Cortex of kidney (tissue), 1 donor: ENCODE measurements at places on chromosomes 5 and 9.

DNA sequence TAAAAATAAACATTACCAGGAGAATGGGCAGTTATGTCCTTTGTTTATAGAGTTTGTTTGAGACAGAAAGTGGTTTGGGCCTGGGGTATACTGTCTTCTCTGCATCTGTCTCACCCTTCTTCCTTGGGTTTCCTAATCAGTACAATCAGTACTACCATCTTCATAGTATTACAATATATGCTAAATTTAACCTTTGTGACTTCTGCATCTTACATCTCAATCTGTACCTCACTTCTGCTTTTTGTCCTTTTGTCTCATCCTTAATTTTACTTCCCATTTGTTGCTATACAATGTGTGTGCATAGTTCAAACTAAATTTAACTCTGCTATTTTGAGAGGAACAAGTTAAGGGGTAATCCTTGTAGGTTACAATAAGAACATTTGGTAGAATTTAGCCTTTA, 19.6 kb downstream of the FBXO38 start:
- no peak for DNase-seq

DNA sequence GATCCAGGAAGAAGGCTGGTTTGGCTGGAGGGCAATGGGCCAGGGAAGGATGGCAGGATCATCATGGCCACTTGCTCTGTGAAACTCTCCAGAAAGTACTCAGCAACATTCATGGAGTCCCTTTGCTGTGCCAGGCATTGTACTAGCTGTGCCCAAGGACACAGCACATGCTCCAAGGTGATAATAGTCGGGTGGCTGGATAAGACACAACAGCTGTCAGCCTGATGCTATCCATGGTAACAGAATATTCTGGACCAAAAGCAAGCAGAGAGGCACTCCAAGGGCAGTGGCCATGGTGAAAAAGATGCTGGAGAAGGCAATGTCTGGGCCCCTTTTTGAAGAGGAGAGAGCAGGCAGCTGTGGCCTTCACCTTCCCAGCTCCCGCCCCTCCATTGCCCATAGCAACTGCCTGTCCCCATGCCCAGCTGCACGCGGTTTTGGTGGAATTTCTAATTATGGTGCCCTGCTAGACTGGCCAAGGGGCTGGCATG, 113.8 kb upstream of the CPEB4 start:
- no peak for DNase-seq

DNA sequence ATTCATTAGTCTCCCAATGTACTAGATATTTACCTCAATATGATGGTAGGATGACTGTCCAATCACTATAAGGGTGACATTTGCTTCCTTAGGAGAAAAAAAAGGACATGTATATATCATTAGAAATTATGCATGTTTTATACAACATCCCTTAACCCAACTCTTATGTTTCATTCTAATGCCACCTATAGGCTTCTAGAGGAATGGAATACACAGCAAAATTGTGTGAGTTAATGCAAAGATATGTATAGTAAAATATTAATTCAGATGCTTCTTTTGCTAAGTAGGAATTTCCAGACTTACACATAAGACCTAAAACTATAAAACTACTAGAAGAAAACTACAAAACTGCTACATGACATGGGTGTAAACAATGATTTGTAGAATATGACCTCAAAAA, 3.5 kb downstream of the PRXL2C start:
- DNase-seq = no peak

- DNase-seq = no peak
Measured at GRCh38 chr9:14932231-14932630, 22.0 kb upstream of the FREM1 start.

DNA sequence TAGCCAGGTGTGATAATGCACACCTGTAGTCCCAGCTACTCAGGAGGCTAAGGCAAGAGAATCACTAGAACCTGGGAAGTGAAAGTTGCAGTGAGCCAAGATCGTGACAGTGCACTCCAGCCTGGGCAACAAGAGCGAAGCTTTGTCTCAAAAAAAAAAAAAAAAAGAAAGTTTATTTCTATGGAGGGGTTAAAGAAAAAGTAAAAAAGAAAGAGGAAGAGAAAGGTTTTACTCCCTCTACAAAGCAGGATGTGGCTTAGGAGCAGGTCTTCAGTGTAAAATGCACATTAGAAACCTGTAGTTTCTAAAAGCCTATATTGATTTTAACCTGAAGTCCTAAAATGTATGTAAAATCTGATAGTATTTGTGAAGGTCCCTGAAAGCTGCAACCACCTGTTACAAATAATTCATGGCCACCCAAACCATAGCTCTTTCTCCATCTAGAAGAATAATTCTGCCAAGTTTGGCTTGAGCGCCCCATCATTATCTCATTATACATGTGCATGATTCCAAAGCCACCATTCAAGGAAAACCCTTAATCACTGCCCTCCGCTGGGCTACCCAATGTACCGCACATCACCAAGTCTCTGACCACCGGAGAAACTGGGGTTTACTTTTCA, 3.4 kb downstream of the FNBP1 start:
- no peak for DNase-seq

- no peak for DNase-seq
Measured at GRCh38 chr5:85921590-85921989, 696.2 kb upstream of the COX7C start.

GRCh38 chr9:131739133-131739958, 530 bp downstream of the RAPGEF1 start:
- DNase-seq = no peak

GRCh38 chr5:65032250-65032649, 263.5 kb downstream of the CWC27 start:
- DNase-seq = no peak

GRCh38 chr5:176590035-176590717, 19.8 kb downstream of the GPRIN1 start:
- DNase-seq = no peak

GRCh38 chr9:121321016-121321503, 49.0 kb downstream of the STOM start:
- no peak for DNase-seq

DNA sequence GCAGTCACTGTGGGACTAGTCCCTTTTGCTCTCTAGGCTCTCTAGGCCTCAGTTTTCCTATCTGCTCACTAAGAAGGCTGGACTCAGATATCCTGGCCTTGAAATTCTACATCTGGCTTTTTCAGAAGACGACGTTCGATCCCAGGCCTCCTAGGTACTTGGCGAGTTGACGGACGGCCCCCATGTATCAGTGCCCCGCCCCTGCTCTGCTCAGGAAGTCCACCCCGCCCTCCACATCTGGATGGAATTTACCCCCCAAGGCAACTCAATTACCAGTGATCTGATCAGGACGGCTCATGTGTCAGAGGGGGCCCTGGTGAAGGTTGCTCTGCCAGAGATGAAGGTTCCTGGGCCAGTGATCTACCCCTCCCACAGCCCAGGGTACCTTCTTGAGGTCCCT, 44.1 kb upstream of the SYNPO start:
- no peak for DNase-seq

DNA sequence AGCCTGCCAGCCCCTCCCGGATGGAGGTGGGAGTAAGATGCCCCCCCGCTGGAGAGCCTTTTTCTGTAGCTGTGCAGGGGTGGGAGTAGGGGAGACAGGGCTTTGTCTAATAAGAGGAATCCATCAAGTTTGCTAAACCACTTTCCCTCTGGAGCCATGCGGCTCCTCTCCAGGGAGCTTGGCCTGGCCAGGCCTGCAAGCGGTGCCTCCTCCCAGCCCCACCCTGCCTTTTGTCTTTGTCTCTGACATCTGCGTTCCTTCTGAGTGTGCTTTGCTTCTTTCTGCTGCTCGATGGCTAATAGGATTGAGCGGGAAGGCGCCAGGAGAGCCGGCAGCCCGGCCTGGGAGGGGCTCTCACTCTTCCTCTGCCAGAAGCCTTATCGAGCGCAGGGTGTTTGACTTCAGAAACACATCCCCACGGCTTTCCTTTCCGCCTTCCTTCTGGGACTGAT, 26.7 kb upstream of the FCN1 start:
- DNase-seq = no peak

DNA sequence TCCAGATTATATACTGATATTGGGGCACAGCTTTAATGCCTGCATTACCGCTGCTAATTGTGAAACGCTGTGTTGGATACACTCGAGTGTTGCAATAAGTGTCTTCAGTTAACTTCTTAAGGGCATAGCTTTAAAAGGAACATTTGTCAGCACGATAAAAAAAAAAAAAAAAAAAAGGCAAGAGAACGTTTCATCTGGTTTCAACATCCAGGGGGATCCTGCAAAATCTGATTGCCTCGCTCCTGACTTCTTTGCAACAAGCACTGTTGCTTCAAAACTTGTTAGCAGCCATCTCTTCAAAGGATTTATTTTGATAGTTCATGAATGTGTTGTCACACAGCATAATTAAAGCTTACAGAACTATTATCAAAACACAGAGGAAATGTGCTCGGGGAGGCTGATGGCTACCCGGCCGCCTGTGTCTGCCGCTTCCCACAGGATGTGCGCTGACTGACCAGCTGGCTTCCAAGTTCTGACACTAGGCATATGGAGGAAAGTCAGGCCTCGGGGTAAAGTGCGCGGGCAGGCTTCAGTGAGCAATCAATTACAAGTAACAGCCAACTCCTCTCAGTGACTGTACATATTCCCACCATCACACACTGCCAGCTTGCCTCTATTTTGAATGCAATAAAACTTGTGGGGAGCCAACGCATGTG, 77.7 kb downstream of the EBF1 start:
- no peak for DNase-seq

- no peak for DNase-seq
Measured at GRCh38 chr9:17938035-17938655, 359.3 kb downstream of the SH3GL2 start.

DNA sequence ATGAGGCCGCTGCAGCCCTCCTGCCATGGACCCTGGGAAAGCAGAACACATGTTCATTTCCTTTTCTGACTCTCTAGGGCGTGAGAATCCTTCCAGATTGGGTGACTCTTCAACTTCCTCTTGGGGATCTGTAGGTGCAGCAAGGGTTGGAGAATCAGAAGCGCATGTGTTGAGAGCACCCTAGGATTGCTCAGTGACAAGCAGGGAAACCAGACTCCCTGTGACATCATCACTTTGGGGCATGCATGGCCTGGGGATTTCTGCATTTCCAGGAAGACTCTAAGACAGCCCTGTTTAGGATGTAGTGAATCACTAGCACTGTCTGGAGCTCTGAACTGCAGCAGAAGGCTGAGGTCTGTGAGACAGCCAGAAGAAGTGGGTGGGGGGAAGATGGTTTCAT, 15.1 kb upstream of the LCP2 start:
- DNase-seq = no peak

GRCh38 chr9:69905286-69905685, 84.7 kb downstream of the CFAP95 start:
- DNase-seq = no peak

GRCh38 chr9:112541685-112542084, 55.1 kb downstream of the KIAA1958 start:
- no peak for DNase-seq

DNA sequence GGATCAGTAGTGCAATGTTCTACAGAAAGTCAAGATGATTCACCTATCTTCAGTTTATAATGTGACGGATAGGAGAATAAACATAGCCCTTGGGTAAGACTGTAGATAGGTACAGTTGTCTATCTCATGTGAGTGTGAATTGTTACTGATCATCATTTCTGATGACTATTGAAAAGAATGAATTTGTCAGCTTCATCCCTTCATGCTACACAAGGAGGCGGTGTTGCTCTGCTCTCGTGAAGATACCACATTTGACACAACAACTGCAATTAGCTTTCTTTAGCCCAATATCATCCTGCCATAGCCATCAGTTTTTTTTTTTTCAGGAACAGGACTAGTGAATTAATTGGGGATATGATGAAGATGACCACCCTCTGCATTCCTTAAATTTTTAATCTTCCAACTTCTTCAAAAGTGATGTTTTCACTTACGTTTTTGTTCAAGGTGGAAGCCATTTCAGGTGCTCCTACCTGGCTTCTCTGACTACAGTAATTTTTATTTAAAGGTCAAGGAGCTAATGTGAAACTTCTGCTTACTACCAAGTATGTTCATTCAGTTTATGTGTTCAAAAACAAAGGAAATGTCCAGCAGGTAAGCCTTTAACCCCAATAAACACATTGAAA, 152.9 kb upstream of the MOCS2 start:
- no peak for DNase-seq

DNA sequence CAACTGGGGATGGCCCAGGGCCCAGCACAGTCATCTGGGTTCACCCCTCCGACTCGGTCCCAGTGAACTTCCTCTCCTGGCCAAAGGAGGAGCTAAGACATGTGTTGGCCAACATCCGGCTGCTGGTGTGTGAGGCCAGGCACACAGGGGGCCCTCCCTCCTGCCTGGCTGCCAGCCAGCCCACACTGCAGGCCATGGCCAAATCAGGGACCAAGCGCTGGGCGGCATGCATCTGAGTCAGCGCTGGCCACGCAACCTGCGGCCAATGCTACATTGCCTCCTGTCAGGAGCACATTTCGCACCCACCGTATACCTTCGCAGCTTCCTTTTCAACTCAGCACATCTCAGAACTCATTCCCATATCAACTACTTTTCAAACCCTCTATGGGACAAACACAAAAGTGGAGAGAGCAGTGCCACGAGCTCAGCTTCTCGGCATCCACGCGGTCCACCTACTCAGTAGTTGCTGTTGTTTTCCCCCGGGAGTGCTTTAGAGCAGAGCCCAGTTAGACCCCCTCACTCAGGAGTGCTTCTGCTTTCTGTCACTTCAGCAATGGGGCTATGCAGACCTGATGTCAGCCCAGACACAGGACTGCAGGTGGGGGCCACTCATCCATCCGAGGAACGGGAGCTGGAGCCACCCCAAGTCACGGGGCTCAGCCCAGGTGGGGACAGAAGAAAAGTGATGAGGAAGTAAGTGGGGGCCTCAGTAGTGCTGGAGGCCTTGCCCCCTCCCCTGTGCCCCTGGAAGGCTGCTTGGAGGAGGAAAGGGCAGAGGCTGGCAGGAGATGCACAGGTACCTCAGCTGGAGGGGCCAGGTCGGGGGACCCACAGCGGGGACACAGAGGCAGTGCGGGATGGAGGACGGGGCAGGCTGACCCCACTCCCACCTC, 13.9 kb downstream of the NINJ1 start:
- no peak for DNase-seq
